ENCODE measurements at places on chromosomes 3 and 15.

GRCh38 chr3:142098964-142099363 is 50.4 kb downstream of the TFDP2 start:
- DNase-seq = no peak

DNA sequence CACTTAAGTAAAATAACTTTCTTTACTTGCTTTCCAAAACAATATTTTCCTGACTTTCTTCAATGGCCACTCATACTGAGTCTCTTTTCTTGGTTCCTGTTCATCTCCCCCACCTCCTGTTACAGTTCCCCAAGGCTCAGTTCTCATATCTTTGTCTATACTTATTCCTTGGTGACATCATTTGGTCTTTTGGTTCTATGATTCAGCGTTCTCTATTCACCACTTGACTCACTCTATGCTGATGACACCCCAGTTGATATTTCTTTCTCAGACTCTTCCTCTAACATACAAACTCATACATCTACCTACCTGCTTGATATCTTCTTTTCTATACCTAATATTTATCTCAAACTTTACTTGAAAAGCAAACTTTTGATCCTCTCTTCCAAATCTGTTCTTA is 85.0 kb upstream of the P3H2 start:
- DNase-seq = no peak

DNA sequence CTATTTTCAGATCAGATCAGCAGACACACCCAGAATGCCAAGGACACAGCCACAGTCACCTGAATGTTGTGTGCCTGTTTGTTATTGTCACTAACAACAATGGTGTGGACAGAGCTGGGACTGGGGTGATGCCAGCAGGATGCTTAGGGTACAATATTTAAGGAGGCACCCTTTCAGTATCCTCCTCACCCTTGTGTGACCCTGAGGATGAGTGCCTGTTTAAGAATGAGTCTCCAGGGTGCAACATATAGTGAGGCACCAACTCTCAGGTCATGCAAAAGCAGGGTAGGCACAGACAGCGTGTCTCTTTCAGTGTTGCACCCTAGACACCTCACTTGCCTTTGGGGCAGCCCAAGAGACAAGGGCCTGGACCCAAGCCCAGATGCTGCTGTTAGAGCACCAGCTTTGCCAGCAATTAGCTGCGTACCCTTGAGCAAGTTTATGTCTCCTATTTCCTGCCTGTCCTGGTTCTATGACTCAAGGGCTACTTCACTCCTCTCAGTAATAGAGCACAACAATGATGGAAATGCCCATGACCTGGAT is 122.6 kb downstream of the AQP9 start:
- no peak for DNase-seq

GRCh38 chr3:112489674-112490479 is 9.4 kb downstream of the BTLA start:
- no peak for DNase-seq

DNA sequence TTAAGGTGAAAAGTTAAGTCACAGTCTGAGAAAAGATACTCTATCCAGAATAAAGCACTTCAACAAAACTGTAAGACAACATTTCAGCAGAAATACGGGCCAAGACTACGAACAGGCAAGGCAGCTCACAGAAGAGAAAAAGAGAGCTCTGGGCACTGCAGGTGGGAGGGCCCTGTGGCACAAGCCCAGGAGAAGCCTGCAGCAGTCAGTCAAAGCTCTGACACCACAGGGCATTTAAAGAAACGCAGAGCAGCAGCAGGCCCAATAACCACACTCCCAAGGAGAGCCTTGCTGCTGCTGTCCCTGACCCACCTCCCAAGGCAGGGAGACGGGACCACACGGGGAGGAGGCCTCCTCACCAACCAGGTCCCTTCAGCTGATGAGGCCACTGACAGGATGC is 19.2 kb downstream of the CHSY1 start:
- no peak for DNase-seq

GRCh38 chr15:66252685-66253417 is 699 bp downstream of the MEGF11 start:
- peak; percentile 19 for DNase-seq

GRCh38 chr3:46296826-46297225 is 54.6 kb downstream of the CCR3 start:
- DNase-seq = no peak

GRCh38 chr15:90780916-90781315 is 63.8 kb downstream of the BLM start:
- DNase-seq = no peak

- no peak for DNase-seq
Measured at GRCh38 chr3:185422677-185423076, 59.7 kb downstream of the MAP3K13 start.

DNA sequence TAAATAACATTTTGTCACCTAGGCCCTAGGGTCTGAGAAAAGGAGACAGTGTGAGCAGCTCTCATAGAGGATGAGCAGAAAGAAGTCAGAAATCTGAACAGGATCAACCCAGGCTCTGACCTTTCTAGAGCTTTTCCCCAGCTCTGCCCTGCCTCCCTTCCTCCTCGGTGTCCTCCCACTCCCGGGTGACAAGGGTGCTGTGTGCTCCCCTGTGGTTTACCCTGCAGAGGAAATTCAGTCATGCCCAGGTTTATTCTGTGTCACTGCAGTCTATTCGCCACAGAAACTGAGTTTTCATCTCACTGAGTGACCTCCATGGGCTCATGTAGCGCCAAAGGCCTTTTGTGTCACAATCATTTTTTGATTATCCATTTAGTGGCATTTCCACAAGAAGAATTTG is 76.6 kb downstream of the IL12A start:
- DNase-seq = no peak

GRCh38 chr15:51390241-51390965 is 48.9 kb downstream of the GLDN start:
- DNase-seq = no peak

GRCh38 chr3:142226474-142226873 is 1.1 kb upstream of the GK5 start:
- no peak for DNase-seq

DNA sequence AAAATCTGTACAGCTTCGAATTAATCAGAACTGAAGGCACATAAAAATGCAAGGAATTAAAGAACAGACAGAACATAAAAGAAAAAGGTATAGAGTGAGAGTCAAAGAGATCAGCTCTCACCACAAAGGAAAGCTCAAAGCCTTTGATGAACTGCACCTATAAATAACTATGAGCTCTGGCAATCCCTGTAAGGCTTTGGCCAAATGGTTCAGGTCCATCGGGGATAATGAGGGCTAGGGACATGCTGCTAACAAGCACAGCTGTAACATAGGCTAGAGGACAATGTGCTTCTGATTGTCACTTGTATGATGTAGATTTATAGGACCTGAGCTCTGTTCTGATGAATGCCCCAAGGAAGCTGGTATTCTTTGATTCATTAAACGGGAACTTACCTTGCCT is 113.9 kb upstream of the MRPL3 start:
- no peak for DNase-seq

DNA sequence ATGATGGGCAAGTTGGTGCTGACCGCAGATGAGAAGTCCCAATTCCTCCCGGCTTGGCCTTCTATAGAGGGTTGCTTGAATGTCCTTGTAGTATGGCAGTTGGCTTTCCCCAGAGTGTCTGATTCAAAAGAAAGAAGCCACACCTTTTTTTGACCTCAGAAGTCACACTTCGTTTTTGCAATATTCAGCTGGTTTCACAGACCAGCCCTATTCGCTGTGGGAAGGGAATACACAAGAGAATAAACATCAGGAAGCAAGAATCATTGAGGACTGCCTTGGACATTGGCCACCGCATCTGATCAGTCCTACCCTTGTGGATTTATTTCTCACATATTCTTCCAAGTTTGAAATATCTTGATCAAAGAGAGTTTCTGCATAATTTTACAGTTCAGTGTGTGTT is 228.6 kb upstream of the SUCLG2 start:
- DNase-seq = no peak

GRCh38 chr3:13870902-13871301 is 9.0 kb downstream of the WNT7A start:
- DNase-seq = no peak

DNA sequence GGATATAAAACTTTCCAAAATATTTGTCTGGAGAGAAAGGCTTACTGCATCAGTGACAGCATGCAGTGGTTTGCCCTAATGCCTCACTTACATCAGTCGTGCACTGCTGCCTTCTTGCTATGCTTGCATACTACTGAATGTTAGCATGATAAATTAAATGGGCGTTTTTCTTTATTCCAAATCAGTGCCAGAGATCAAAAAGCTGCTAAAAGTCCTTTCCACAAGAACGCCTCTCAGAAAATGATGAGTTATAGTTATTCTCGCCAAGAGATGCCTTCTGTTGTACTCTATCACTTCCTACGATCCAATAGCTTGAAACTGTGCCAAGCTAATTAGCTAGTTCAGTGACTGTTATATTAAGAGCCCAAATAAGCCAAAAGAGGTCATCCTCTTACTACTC is 345.8 kb upstream of the ROBO2 start:
- DNase-seq = no peak

- DNase-seq = no peak
Measured at GRCh38 chr3:167409611-167410010, 29.5 kb upstream of the ZBBX start.

DNA sequence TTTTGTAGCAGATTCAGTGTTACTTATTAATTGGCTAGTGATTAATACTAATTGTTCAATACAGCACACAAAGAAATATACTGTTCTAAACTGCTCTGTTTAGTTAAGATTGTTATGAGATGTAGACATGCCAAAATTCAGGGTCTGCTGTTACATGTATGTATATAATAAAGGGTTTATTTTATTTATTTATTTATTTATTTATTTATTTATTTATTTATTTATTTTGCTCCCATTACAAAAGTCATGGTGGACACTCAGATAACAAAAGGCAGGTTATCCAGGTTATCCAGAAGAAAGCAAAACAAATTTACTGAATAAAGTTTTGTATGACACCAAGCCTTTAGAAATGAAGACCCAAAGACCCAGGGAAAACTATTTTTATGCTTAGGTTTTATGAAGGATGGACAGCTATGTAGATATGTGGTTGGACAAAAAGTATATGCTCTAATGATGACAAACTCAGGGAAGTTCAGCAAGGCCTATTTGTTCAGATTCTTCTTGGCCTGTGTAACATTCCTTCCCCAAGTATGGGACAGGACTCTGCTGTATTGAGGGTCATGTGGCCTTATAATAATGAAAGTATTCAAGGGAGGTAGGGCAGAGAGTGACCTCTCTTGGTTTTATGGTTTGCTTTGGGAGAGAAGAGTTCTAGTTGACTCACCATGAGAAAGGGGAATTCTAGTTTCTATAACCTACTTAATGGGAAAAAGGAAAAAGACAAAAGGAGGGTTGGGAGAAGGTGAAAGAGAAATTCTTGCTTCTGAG is 1056.8 kb downstream of the ROBO2 start:
- DNase-seq = no peak

DNA sequence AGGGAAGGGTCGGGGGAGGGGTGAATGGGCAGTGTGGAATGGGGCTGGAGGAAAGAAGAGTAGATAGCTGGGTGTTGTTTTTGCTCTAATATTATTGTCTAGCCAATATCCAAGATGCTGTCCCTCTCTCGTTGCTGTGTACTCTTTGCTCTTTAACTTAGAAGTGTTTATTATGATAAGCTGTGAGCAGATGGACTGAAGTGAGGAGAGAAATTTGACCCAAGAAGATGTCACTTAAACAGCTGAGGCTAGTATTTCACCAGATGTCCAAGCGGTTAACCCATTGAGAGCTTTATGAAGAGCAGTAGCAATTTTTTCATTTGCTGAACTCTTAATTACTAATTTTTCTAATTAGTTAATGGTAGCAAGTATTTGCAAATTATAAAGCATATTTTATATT is 212.2 kb upstream of the TP63 start:
- DNase-seq = no peak

GRCh38 chr15:34861214-34861613 is 65.9 kb upstream of the ACTC1 start:
- no peak for DNase-seq

GRCh38 chr3:46711305-46711704 is 6.4 kb downstream of the PRSS50 start:
- no peak for DNase-seq

GRCh38 chr15:100284191-100284590 is 57.6 kb downstream of the ADAMTS17 start:
- DNase-seq = no peak

GRCh38 chr15:86689006-86689405 is 609.3 kb downstream of the AGBL1 start:
- DNase-seq = no peak

- no peak for DNase-seq
Measured at GRCh38 chr3:79568938-79569337, 198.9 kb downstream of the ROBO1 start.

- peak; percentile 47 for DNase-seq
Measured at GRCh38 chr3:146577662-146578061, 27.5 kb downstream of the PLSCR5 start.

DNA sequence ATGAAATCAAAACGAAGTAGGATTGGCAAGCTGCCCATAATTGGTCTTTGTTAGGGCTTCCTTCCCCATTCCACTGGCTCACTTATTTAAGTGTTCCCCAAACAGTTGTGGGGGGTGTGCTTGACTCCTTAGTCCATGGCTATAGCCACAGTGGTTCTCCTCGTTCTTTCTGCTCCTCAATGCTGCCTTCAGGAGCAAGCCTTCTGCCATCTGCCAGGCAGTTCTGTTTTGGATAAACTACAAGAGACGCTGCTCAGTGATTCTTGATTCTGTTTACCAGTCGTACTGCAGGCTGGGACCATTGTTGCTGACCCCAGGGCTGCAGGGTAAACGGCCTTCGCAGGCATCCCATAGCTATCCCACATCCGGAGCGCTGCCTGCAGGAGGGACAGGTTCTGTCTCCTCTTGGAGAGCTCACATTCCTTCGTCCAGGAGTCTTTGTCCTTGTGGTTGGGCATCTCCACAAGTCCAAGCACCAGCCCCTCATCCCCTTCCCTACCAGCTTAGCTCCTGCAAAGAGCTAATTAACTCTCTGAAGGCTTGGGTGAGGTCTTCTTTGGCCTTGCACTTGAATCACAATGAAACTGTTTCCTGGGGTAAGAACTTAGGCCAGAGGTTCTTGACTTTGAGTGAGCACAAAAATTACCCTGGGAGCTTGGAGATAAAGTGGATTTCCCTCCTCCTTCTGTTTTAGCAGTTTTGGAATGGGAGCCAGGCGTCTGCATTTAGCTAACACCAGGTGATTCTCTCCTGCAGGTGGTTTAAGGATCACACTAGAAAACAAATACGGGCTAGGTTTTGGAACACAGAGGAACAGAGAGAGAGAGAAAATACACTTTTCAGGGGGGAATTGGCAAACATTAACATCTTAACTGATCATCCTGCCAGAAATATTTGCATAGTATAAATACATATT is 114.9 kb downstream of the SV2B start:
- peak; percentile 14 for DNase-seq

DNA sequence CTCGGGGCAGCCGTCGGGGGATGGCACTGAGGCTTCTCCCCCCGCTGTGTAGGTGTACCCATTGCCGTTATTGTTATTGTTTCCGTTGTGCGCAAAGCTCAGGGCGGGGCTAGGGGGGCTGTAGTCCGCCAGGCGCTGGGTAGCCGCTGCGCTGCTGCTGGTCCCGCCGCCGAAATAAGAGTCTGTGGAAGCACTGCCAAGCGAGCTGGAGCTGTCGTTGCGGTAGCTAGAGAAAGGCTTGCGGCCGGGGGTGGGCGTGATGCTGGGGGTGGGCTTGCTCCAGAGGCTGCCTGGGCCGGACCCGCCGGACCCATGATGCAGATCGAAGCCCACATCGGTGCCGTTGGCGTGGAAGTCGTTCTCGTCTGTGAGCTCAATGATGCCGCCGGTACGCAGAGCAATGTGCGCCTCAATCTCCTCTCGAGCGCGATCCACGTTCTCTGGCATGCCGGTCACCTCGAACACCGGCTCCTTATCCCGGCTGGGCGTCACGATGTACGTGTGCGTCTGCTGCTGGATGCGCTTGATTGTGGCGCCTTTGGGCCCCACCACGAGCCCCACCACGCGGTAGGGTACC is 1.9 kb downstream of the MEX3B start:
- DNase-seq = no peak
